ENCODE measurements at places on chromosomes 1 and 21.

- no peak for DNase-seq
Measured at GRCh38 chr1:111032295-111032897, 68.7 kb upstream of the LRIF1 start.

DNA sequence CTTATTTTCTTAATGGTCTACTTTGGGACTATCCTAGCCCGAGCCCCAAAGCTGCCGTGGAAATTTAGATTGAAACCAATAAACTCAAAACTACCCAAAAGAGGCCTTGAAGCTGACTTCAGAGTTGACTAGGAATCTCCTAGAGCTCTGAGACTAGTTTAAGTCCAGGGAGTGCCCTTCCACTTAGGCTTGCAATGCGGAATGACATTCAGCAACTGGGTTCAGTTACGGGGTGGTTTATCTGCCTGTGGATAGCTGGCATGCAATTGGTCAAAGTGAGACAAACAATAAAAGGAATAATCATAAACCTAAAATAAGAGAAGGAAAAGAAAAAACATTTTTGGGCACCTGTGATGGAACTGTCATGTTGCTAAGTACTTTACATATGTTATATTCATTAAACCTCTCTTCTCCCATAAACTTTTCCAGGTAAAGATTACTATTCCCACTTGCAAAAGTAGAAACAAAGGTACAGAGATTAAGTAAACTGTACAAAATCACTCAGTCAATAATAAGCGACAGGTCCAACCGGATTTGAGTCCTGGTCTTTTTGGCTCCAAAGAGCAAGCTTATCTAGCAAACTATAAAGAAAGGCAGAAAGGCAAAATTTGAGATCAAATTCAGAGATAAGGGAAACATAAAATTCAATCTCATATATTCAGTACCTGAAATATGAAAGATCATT, 56.5 kb downstream of the GPATCH2 start:
- no peak for DNase-seq

DNA sequence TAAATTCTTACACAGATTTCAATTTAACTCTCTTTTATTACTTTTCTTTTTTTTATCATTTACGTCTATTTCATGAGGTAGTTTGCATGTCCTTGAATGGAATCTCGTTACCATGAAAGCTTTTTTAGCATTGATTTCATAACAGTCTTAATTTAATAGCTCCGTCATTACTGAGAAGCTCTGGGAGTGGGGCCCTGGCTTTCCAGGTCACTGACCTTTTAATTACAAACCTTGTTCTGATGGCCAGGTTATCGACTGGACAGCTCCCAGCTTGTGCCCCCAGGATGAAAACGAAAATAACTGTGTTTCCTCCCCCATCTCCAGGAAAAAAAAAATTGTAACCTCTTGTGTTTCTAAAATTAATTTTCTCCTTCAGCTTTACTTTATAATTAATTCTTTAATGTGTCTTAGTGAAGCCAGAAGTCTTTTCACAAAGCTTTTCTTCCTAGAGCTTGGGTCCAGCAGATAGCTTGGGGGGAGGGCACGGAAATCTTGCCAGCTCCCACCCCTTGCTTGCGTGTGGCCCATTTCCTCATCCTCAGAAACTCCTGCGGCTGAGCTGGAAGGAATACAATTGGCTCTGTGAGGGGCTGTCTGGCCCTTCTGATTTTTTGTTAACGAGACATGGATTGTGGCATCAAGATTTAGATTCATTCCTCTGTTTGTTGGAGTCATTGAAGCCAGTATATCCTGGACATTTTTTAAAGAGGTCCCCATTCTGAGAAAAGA, 65.7 kb downstream of the PEX14 start:
- DNase-seq = no peak

- DNase-seq = no peak
Measured at GRCh38 chr1:14180738-14181137, 417.7 kb upstream of the KAZN start.

- no peak for DNase-seq
Measured at GRCh38 chr1:202815120-202815519, 4.4 kb downstream of the PCAT6 start.

GRCh38 chr1:84386716-84387479, 11.4 kb upstream of the DNASE2B start:
- no peak for DNase-seq

- no peak for DNase-seq
Measured at GRCh38 chr1:16338961-16339360, 13.3 kb downstream of the FBXO42 start.

GRCh38 chr1:154181944-154182343, 10.0 kb downstream of the TPM3 start:
- DNase-seq = no peak

DNA sequence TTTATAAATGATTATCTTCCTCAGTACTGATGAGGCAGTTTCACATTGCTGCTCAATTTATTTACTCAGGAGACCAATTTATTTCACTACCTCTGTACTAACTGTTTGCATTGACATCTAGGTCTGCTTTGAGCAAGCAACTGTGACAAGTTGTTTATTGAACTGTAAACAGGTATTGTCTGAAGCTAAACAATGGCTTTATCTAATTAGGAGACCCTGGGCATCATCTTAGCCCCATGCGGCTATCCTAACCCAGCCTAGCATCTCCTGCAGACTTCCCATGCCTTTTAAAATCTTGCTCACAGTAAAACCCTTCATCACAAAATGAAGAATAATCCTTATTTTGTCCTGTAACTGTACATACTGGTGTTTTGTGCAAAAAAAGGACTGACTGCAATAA, 348.2 kb downstream of the RWDD3 start:
- no peak for DNase-seq

- no peak for DNase-seq
Measured at GRCh38 chr1:42167611-42168390, 3.3 kb upstream of the GUCA2A start.

DNA sequence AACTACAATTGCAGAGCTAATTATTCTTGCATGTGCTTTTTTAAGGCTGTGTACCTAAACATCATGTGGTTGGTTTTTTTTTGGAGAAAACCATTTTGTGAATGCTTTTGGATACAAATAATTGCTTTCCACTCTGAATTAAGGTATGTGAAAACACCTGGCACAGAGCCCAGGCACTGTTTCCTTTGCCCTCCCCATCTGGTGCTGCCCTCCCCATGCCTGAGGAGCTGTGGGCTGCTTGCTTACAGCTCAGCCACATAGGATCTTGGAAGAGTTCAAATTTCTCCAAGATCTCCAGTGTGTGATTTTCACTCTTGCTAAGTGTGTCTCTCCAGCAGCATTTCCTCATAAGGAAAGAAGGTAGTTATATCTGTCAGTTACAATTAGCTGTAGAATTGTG, 27.8 kb downstream of the DNM3 start:
- no peak for DNase-seq

DNA sequence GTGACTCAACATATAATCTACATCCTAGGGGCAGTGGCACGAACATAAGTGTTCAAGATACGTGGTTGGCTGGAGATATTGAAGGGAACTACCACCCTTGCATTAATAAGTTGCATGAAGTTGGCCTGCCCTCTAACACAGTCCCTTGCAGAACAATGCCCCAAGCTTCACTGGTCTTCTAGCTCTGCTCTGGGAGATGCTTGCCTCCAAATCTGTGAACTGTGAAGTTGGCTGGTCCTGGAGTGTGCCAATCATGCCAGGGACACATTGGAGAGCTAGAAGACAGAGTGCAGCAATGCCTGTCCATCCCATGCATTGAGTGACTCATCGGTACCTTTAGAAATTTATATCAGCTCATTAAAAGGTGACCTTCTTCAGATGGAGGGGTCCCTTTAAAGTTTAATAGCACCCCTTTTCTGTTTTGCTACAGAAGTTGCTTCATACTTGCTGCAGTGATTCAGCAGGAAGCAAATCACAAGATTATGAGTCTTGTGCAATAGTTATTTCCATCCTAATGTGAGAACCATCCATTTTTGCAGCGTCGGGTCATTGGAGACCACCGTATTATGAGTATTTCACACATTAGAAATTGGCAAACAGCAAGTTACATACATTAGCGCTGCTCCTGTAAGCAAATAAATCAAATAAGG, 55.2 kb upstream of the KAZN start:
- no peak for DNase-seq

GRCh38 chr1:29462096-29462495, 225.8 kb downstream of the PTPRU start:
- no peak for DNase-seq

DNA sequence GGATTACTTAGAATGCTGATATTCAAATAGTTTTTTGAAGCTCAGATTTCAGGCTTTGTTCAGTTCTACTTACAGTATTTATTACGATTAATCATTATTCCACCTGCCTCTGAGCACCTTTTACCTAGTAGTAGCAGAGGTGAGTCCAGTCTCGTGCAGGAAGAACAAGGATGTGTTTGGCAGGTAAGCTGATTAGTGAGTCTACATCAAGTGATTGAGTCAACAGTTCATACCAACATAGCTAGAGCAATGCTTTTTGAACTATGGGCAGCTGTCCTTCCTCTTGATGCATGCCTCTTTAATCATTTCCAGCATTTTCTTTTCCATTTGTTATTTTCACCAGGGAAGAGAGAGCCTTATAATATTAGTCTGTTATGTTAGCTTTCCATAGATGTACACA, 838.9 kb downstream of the USP25 start:
- no peak for DNase-seq

- DNase-seq = no peak
Measured at GRCh38 chr21:37566790-37567615, 200.4 kb downstream of the DYRK1A start.

Measured in activated CD8-positive, alpha-beta memory T cell treated with anti-CD3 and anti-CD28 coated beads for 48 hours (primary cell).